Omental fat pad (tissue), 4 donors: ENCODE measurements at places on chromosomes 2 and 18.
A peak's percentile ranks its signal among the peaks of the same experiment; 100 is the strongest.

DNA sequence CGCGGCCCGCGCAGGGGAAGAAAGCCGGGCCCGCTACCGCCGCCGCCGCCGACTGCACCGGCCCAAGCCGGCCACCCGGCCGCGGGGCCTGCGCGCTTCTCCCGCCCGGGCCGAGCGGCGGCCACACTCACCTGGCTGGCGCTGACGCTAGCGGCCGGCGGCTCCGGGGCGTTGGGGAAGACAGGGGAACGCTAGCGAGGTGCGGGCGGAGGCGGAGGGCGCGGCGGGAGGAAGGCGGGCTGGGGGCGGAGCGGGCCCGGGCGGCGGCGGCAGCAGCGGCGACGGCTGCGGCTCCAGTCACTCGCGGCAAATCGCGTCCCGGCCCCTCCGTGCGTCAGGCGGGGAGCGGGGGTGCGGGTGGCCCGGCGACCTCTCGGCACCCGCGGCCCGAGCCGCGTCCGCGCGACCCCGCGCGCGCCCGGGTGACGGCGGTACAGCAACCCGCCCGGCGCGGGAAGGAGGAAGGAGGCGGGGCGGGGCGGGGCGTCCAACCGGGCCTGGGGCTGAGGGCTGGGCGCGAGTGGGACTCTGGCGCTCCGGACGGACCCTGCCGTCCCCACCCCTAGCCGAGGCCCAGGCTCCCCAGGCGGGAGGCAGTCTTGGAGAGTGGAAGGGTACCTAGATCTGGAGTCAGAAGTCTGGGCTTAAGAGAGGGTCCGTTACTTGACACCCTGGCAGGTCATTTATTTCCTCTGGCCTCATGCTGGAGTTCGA is at the start of gene SESTD1:
Gene SESTD1, minus strand, starts transcription at position 465 of the 714 bp plus-strand sequence. CDS start 72,991 bp downstream, outside the sequence.
- peak; percentile 35 for DNase-seq

DNA sequence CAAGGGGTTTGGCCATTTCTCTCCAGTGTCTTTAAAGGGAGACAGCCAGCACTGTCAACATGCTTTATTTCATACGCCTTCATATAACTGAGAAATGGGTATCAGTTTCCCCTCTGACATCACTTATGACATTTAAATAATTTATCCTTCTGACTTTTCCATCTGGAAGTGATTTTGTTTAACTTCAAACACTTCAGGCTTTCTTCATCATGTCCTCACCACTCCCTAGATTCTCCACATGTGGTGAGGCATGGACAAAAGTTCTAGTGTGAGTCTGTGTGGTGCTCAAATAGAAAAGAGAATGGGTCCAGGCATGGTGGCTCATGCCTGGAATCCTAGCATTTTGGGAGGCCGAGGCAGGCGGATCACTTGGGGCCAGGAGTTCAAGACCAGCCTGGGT is 158.6 kb downstream of the TXNL1 start:
- DNase-seq, result no peak

DNA sequence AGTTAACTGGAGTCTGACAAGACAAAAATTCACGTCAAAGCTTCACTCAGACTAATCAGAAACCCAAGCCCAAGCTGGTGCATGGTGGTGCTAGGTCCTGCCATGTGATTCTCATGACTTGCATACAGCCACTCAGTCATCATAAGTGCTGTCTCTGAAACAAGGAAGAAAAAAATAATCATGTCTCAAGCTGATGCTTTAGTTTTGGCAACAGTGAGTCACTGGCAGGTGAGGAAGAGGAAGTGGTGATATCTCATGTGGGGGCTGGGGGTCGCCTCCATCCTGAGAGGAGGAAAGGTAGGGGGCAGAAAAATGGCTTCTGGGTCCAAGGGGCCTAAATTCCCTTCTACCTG is 136.3 kb downstream of the TMEM163 start:
- DNase-seq, result no peak

GRCh38 chr2:227221120-227221519 is 56.7 kb downstream of the COL4A3 start:
- DNase-seq, result no peak

DNA sequence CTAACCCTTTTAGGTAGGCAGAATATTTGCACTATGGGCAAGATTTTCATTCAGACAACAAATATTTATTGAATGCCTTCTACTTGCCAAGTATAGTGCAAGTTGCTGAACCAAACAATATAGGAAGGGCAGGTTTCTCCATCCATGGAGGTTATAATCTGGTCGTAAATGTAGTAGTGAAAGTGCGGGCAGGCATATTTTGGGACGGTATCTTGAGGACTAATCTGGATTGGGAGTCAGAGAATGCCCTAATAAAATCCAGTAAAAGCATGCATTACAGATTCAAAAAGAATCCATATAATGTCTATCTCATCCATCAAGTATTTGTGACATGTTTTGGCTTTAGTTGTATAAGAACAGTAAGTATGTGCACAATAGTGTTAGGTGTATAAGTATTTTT is 1.7 kb upstream of the NDUFV2 start:
- no peak for DNase-seq

GRCh38 chr2:182542501-182543258 is 115.8 kb upstream of the PDE1A start:
- DNase-seq, result no peak

DNA sequence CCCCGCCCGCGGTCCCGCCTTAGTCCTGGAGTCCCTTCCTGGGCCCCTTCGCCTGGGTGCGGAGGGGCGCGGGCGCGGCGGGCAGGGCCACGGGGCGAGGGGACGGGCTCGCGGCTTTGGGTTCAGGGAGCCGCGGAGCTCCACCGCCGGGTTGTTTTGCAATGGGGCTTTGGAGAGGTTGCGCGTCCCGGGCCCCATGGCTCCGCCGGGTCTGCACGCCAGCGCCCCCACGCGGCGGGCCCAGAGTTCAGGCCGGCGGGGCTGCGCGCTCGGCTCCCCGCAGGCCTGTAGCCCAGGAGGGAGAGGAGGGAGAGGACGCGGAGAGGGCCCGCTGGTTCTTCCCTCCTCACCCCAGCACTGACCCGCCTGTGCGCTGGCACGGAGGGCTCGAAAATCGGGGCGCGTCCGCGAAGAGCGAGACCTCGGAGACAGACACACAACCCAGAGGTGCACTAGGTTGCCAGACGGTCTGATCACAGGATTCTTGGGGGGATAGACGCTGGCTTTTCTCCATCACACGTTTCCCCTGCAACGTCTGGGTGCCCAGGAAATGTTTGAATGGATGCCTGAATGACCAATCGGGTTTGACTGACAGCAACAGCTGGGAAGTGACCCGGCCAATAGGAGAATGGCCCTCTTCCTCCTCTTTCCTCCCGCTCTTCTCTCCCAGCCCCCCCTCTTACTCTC is 4.9 kb upstream of the SIX2 start:
- no peak for DNase-seq

GRCh38 chr2:19337742-19338141 is 20.7 kb downstream of the OSR1 start:
- no peak for DNase-seq

DNA sequence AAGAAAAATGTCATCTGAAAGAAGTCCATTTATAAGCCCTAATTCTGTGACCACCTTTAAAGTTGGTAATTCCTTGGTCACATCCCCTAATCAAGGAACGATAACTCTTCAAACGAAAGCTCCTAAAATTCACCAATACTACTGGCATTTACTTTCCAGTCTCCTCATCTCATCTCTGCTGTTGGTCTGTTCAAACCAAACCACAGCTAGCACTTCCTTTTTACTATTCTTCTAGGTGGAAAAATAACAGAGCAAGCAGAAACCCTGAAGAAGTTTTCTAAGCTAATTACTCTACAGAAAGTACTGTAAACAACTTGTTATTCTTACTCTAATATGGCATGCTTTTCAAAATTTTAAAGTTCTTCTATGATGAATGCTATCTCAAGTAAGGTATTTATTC is 21.6 kb downstream of the TIA1 start:
- no peak for DNase-seq

DNA sequence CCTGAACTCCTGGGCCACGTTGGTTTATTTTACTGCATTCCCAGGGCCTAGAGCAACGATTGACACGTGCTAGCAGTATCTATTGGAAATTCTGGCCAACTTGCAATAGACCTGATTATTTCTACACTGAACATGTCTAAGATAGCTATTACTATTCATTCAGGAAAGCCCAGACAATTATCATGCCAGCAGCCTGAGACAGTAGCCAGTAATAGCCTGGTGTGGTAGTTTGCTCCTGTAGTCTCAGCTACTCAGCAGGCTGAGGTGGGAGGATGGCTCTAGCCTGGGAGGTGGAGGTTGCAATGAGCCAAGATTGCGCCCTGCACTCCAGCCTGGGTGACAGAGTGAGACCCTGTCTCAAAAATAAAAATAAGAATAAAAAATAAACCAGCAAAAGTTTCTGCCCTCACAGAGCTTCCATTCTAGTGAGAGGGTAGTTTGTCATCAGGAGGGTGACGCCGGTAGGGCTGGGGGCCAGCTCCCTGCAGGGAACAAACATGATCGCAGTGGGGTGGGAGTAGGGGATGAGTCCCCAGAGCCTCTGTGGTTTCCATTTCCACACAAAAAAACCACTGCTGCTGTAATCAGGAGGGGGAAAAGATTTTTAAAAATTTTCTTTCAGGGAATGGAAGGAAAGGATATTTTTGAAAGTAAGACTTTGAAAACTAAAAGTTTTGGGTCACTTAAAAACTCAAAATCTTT is 4.3 kb downstream of the CASP8 start:
- DNase-seq, result no peak

DNA sequence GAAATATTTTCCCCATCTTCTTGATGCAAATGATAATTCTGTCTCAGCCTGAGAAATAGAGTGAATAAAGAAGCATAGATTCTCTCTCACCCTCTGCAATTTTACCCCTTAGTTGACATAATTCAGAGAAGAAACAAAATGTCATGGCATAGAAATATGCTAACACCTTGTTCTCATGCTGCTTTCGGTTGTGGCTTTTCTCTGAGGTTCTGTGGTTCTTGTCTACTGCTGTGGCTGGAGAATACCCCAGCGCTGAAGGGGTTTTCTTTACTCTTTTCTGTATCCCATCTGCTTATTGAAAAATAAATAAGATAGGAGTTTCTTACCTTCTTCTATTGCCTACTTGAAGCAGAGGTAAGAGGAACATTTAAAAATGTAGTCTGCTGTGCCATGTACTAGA is 15.4 kb upstream of the RAB27B start:
- DNase-seq, result no peak

GRCh38 chr18:46329736-46330246 is 225.6 kb downstream of the HAUS1 start:
- no peak for DNase-seq

DNA sequence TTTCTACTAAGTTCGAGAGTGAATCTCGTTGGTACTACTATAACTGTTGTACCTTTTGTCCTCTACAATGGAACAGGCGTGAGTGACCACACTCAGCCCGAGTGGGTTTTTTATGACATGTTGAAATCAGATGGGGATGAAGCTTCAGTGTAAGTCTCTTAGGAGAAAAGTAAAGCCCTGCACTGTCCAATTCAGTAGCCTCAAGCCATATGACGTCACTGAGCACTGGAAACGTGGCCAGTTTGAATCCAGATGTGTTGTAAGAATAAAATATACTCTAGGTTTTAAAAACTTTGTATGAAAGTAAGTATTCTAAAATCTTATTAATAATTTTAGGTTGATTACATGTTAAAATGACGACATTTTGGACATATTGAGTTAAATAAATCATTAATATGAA is 101.7 kb upstream of the SP3 start:
- no peak for DNase-seq

DNA sequence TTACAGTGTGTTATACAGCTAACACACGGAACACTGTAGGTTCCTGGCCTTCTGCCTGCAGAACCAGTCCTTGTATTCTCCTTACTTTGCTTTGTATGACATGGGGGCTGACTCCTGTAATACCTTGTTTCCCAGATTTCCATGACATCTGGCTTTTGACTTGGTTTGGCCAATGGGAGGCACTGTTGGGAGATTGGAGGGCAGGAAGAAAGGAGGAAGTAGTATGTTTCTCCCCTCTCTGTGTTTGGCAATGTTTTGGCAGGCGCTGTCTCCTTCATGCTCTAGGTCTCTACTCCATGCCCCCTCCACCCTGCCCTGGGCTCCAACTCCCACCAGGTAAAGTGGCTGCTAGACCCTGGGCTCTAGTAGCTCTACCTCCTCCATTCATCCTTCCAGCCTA is 331.1 kb upstream of the SLC14A2 start:
- DNase-seq, result no peak

DNA sequence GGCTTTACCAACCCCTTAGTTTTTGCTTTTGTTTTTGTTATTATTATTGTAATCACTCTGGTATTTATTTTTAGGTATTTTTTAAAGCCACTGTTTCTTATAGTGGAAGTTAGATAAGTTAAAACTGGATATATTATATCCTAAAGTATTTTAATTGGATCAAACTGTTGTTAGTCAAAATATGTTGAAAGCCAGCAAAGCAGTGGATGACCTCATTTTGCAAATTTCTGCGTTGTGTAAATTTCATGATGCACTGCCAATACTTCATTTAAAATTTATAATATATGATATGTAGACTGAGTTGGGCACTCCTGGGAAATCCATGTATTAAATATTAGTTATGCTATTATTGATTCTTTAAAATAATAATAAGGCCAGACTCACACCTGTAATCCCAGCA is 661.7 kb upstream of the NRXN1 start:
- DNase-seq, result no peak

- DNase-seq, result no peak
Measured at GRCh38 chr2:38233231-38233983, 143.7 kb downstream of the ATL2 start.

DNA sequence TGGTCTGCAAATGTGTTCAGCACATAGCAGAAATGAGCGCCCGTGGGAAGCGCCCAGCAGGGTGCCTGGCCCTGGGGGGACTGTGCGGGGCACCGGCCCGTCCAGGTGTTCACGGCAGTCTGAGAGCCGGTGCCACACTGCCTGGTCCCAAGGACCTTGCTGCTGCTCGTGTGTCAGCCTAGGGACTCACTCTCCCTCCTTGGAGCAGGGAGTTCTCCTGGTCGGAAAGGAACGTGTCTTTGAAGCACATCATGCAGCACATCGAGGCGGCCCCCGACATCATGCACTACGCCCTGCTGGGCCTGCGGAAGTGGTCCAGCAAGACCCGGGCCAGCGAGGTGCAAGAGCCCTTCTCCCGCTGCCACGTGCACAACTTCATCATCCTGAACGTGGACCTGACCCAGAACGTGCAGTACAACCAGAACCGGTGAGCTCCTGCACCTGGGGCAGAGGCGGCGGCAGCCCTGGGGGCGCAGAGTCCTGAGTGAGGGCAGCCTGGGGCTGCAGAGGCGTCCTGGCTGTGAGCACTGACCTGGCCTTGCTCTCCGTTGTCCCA is 36.0 kb downstream of the NTSR2 start:
- no peak for DNase-seq

DNA sequence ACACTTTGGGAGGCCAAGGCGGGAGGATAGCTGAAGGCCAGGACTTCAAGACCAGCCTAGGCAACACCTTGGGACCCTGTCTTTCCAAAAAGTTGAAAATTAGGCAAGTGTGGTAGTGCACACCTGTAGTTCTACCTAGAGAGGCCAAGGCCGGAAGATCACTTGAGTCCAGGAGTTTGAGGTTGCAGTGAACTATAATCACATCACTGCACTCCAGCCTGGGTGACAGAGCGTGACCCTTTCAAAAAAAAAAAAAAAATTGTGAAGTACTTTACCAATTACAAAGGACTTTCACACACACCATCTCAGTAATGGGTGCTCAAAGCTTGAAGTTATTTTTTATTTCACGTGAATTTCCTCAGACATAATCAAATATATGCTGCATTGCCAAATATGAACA is 65.0 kb downstream of the ATAD2B start:
- DNase-seq, result no peak

GRCh38 chr2:45275242-45275805 is 266.1 kb upstream of the SIX2 start:
- DNase-seq, result no peak

- DNase-seq, result no peak
Measured at GRCh38 chr2:201280191-201281040, 20.1 kb downstream of the CASP8 start.
